ENCODE measurements at places on chromosomes 3 and 15.

GRCh38 chr3:147373301-147373700 lies 33.0 kb downstream of the ZIC4 start:
- DNase-seq, result no peak

DNA sequence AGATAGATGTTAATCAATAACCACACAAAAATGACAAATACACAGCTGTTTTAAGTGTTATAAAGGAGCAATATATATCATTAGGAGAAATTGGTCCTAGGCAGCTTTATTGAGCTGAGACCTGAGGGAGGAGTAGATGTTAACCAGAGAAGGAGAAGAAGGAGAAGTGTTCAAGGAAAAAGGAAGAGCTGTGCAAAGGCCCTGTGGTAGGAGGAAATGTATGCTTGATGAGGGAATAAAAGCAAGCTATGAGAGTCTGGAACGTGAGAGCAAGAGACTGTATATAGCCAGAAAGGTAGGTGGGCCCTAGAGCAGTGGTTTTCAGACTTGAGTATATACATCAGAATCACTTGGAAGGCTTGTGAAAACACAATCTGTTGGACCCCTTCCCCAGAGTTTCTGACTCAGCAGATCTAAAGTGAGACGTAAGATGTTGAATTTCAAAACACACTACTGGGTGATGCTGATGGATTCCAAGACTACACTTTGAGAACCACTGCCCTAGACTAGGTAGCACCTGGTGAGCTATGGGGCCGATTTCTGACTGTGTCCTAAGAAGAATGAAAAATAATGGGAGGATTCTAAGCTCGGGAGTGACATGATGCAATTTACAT lies 342.3 kb upstream of the ADAMTS9 start:
- DNase-seq, result no peak

GRCh38 chr3:21913791-21914190 lies 162.8 kb upstream of the ZNF385D start:
- no peak for DNase-seq

DNA sequence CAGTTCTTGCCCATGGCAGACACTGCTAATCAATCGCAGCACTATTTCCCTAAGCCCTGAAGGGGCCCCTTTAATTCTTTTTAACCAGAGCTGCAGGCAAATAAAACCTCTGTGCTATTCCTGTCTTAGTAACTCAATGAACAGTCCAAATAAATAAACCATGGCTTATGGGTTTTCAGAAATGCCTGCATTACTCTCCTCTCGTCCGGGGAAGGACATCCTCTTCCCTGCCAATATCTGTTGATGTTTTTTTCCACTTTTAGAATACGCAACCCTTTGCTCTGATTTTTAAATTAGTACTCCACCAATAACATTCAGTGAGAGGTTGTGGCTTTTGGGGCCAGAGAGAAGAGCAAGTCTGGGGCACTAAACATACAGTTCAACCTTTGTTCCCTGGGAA lies 35.2 kb upstream of the PRICKLE2 start:
- DNase-seq, result no peak

GRCh38 chr3:16378920-16379319 lies 113.9 kb downstream of the OXNAD1 start:
- no peak for DNase-seq

- no peak for DNase-seq
Measured at GRCh38 chr3:80391573-80391972, 623.8 kb upstream of the ROBO1 start.

GRCh38 chr3:33063651-33064051 lies 33.3 kb downstream of the GLB1 start:
- DNase-seq, result no peak

GRCh38 chr3:134535186-134535970 lies 49.5 kb downstream of the CEP63 start:
- DNase-seq, result no peak

- no peak for DNase-seq
Measured at GRCh38 chr15:95078003-95078402, 846.6 kb downstream of the MCTP2 start.

DNA sequence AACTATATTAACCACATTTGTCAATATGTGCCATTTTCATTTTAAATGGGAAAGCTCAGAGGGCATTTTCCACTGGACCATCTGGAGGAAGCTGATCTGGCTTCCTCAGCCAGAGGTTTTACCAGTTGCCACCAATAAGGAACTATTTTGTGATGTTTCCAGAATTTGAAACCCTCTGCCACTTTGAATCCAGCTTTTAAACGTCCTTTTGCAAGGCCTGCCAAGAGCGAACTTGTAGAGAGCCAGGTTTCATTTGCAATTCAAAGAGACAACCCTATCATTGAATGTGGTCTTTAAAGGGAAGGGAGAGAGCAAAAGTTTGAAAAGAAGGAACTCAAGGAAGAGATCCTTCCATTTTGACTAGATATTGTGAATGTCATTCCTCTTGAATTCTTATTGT lies 123.3 kb upstream of the CHL1 start:
- DNase-seq, result no peak

DNA sequence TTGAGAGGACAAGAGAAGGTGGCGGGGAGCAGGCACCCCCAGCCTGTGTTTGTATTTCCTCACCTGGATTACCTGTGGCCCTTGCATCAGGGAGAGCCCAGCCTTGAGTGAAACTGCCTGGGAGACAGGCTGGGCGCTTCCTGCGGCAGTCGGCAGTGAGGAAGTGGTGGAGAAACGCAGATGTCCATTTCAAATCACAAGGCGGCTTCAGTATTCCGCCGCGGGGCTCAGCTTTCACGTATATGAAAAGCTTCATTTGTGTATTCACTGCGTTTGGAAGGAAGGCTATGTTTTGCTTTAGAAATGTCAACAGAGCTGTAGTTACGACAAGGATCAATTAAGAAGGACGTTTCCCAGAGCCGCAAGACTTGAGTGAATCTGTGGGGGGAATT lies 167.4 kb upstream of the CTDSPL start:
- DNase-seq, result peak; percentile 6

DNA sequence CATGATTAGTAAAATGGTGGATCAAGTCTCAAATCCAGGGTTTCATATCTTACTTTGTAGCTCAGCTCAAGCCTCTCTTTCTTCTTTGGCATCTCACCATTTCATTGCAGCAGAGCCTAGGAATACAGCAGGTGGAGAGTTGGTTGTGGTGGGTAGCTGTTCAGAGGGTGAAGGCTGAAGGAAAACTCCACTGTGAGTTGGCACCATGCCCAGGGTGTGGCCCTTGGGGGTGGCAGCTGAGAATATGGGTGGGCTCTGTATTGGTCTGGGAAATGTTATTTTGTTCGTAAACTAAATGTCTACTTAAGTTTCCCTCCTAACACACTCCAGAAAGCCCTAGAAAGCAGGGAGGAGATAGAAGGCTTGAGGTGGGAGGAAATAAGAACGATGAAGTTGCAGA lies 1.7 kb upstream of the MAP1A start:
- DNase-seq, result no peak

DNA sequence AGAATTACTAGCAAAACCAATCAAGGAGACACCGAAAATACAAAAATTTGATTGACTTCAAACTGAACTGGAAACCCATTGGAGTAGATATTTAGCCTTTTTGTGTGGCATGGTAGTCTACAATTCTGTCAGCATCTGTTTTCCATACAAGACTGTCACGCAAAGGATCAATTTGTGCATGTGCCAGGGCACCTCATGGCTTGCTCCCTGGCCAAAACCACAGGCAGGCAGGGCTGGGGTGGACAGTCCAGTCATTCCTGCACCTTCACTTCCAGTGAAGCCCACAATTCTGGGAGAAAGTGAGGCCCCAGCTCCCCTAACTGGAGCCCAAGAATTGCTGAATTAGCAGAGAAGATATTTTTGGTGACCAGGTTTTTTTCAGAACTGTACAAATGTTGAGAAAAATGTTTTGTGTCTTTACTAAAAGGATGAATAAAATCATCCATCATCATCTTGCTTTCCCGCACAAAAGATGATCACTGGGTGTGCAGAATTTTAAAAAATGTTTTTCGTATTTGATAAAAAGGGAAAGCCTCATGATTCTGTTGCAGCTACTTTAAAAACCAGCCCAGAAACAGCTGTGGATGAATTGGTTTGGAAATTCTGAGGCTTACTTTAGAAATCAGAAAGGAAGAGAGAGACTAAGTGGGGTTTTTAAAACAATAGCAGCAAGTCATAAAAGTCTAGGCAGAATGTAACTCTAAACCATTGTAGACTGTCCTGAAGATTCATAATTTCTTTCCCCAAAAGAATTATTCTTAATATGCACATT lies 86.4 kb downstream of the PCCB start:
- no peak for DNase-seq

GRCh38 chr15:55917881-55918296 lies 75.5 kb downstream of the NEDD4 start:
- DNase-seq, result peak; percentile 2

DNA sequence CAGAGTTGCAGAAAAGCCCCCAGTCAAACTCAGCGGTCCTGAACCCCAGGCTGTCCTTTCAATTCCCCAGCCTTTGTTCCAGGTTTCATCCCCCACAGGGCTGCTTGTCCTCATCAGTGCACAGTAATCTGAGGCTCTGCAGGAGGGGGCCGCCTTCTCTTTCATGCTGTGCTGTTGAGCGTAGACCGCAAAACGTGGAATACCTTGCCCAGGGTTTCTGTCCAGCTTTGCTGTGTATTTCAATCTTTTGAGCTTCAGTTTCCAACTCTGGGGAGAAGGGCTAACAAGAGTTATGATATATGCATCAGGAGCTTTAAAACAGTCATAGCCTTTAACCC lies 64.8 kb downstream of the FAM43A start:
- DNase-seq, result no peak

- no peak for DNase-seq
Measured at GRCh38 chr15:100941536-100941935, 22.4 kb downstream of the LRRK1 start.

- DNase-seq, result no peak
Measured at GRCh38 chr3:149203758-149204157, 17.9 kb downstream of the CP start.

DNA sequence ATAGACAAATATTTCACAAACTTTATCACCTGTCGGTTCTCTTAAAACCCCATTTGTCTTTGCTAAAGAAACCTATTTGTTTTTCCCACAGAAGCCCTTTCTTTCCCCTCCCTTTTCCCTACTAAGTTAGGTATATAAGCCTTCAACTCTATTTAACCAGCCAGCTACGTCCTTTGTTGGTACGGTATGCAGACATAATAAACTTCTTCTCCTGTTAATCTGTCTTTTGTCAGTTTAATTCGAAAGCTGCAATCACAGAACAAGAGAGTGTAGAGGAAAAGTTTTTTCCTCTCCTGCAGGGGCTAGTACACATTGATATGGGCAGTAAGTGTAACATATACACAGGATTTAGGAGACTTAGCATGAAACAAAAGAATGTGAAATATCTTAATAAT lies 21.9 kb upstream of the C15orf39 start:
- no peak for DNase-seq

- DNase-seq, result no peak
Measured at GRCh38 chr15:80068578-80068977, 9.1 kb downstream of the ZFAND6 start.

GRCh38 chr3:877001-877400 lies 215.8 kb upstream of the CNTN6 start:
- no peak for DNase-seq

DNA sequence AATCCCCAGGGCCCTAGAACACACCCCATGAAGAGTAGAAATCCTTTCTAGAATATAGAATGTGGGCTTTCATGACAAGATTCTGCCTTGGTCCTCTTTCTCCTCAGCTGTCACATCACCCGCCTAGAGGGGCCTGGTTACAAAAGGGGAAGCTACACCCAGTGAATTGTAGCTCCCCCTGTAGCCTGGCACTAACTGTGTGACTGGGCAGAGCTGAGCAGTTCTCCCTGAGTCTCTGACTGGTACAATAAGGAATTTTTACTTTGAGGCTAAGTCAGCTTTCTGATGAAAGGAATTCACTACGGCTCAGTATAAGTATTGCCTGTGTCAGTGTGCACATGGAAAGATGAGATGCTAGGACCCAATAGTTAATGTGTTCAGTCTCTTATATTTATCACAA lies 28.7 kb upstream of the ZNF148 start:
- DNase-seq, result no peak

GRCh38 chr3:4953119-4953518 lies 26.1 kb upstream of the BHLHE40 start:
- DNase-seq, result no peak

DNA sequence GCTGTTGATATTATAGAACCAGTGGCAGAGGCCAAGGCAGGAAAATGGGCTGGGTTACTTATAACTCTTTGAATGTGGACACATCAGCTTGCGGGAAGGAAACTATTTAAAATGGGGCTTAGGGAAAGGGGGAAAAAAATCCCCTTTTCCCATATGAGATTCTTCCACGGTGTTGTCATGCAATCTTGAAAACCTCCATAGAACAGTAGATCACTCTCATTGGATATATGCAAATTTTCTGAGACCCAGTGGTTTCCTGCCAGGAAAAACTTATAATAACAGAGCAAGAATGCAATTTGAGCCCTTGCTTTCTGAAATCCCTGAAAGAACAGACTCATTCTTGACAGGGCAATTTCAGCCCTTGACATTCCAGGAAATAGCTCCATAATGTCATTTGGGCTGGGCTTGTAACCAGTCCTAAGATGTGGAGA lies 31.1 kb downstream of the TMEM212 start:
- DNase-seq, result no peak

GRCh38 chr3:64491843-64492242 lies 196.0 kb downstream of the ADAMTS9 start:
- DNase-seq, result no peak

DNA sequence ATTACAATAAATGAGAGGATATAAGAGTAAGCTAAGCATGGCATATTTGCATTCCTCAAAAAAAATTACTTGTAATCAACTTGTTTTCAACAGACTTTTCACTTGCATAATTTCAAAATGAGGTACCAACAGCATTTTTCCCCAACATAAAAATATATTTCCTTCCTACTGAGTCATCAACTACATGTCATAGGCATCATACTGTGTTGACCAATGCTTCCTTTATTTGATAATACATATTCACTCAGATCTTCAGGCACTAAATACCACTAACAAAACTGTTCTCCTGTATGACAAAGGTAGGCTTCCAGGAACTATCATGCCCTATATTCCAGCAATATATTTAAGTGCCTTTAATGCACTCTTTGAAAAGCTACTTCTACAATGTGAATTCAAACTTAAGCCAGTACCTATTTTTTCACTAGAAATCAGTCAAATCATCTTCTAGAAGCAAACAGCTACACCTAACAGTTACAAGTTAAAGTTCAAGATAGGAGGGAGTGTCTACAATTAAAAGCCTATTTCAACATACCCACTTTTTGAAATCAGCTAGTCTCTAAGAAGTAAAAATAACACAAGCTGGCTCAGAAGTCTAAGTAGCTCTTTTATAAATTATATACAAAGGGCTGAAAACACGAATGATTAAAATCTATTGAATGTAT lies 11.3 kb downstream of the ADAM10 start:
- DNase-seq, result no peak

All from NCI-H1092 treated with DMSO at 0.1 percent for 48 hours (cell line).